ENCODE measurements at places on chromosomes 6 and 20.

GRCh38 chr20:4916971-4917881 lies 84.1 kb downstream of the SLC23A2 start:
- DNase-seq = no peak

DNA sequence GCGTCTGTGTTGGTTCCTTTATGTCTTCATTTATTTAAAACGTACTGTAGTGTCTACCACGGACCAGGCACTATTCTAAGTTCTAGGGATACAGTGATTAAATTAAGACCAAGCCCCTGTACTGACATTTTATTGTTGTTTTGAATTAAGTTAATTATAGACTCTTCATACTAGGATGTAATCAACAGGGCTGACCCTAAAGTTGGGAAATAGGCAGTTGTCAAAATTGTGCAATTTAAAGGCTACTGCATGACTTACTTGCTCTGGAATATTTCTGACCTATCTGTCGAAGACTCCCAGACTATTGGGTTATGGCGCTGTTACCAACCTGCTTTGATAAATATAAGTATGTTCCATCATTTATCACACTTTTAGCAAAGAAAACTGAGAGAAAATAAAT lies 6.7 kb downstream of the MYO6 start:
- no peak for DNase-seq

DNA sequence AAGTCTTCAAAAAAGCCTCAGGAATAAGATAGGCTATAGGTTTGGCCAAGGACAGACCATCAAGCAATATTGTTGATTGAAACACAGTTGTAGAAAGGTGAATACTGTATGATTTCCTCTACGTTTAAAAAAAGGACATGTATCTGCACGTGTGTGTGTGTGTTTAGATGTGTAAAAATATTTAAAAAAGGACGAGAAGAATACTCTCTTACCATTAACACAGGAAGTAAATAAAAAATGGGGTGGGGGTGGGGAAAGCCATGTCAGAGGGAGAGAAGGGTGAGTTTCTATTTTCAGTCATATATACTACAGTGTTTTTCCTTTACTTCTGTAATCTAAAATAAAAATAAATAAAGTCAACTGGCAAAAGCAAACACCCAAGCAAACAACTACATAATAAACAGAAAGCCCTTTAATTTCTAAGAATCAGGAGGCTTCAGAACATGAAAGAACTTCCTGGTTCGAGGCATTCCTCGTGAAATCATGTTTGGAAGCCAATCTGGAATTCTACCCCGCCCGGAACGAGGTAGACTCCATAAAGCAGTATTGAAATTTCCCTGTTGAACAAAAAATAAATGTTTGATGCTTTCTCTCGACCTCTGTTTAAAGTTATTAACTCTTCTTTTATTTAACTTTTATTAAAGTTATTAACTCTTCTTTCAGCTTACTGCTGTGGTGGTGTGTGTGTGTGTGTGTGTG lies 158.1 kb upstream of the ZNF217 start:
- DNase-seq = no peak

GRCh38 chr6:7254980-7255835 lies 57.8 kb downstream of the SSR1 start:
- DNase-seq = no peak

GRCh38 chr6:134267917-134268361 lies 50.0 kb downstream of the SGK1 start:
- DNase-seq = no peak

GRCh38 chr6:152136449-152136825 lies 329.0 kb downstream of the ESR1 start:
- no peak for DNase-seq

DNA sequence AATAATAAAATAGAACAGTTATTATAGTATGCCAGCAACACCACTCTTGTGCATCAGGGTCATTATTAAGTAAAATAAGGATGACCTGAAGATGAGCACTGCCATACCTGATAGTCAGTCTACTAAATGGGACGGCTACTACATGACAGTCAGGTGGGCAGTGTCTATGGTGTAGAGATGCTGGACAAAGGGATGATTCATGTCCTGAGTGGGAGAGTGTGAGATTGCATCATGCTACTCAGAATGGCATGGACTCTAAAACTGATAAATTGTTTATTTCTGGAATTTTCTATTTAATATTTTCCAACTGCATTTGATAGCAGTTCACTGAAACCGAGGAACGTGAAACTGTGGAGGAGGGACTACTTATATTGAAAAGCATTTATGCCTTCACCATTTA lies 38.8 kb downstream of the SNX9 start:
- no peak for DNase-seq

DNA sequence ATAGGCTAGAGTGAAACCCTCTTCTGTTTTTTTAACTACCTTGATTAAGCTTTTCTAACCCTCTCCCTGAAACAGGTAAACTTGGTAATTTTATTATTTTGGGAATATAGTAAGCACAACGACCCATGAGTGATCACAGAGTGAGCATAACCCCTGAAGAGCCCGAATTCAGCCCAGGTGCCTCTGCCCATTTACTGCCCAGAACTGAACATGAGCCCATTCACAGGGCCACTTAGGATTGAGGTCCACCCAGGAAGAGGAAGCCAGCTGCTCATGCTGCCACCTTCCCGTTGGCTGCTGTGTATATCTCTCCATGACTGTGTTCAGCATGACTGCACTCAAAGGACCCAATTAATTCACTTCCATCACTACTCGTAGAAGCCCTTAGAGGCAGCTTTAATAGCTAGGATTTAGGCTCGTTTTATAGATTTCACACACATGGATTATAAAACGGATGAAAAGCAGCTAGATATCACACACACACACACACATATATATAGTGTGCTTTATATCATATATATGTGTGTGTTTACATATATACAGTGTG lies 8.3 kb upstream of the PDE10A start:
- DNase-seq = no peak

- DNase-seq = peak; percentile 72
Observed at GRCh38 chr6:137827977-137828810, 38.9 kb upstream of the TNFAIP3 start.

- DNase-seq = peak; percentile 80
Observed at GRCh38 chr6:24775520-24776058, 852 bp downstream of the GMNN start.

DNA sequence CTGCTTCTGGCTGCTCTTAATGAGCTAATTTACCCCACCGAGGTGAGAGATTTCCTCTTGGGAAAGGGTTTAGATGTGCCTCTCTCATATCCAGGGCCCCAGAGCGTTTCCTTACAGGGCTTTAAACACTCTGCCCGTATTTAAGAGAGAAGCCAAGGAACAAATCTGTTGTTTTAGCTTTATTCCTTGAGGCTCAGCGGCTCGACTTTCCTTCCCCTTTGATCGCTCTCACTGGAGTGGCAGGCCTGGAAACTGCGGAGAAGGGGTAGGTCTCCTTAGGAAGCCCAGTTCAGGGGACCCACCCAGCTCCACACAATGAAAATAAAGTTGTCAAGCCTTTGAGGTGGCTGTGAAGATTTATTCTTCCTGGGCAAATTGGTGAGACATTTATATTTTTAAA lies 132.0 kb upstream of the JAG1 start:
- no peak for DNase-seq

DNA sequence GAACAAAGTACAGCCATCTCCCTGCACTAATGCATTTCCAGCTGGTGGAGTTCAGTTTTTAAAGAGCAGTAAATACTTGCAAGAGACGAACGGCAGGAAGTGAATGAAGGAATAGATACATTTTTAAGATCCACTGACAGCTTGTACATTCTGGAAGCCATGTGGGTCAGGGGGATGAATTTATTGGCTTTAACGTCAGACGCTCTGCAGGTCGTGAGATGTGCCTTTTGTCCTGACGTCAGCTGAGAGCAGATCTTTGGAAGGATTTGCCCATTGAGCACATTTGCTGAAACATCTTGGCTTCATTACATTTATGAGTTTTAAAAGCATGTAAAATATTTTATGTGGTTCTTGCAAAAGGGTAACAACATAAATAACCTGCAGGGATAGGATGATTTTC lies 29.5 kb upstream of the SALL4 start:
- DNase-seq = no peak

DNA sequence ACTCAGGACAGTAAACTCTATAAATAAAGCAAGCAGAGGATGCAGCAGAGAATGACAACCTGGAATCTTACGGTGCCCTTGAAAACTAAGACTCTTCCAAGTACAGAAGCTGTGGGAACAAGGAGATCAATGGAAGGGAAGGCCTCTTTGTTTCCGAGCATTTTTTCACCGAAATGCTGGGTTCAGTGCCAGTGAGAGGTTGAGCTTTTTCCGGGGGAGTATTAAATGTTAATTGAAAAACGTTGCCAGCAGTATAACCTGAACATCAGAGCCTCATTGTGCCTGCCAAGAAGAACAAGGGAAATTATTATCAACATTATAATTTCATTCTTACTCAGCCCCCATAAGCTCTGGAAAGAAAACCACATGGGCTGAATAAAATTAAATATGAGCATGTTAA lies 17.5 kb downstream of the OPRM1 start:
- no peak for DNase-seq

GRCh38 chr20:11891077-11891775 lies 26.5 kb upstream of the BTBD3 start:
- no peak for DNase-seq

Measured in activated effector memory CD4-positive, alpha-beta T cell treated with anti-CD3 and anti-CD28 coated beads, Interleukin-2, amount 50 U/mL, for 16 hours (primary cell).